ENCODE measurements at places on chromosomes 6 and 20. TPM values are rescaled to one million over a fixed set of nuclear protein-coding genes. Genes with fewer than 3 reads are reported as not detected.

- DNase-seq, result no peak
These were observed at the start of gene HLA-DPA1 for GRCh38 chr6:33073431-33073871. HLA-DPA1 (minus strand) TSS chr6:33073649.

DNA sequence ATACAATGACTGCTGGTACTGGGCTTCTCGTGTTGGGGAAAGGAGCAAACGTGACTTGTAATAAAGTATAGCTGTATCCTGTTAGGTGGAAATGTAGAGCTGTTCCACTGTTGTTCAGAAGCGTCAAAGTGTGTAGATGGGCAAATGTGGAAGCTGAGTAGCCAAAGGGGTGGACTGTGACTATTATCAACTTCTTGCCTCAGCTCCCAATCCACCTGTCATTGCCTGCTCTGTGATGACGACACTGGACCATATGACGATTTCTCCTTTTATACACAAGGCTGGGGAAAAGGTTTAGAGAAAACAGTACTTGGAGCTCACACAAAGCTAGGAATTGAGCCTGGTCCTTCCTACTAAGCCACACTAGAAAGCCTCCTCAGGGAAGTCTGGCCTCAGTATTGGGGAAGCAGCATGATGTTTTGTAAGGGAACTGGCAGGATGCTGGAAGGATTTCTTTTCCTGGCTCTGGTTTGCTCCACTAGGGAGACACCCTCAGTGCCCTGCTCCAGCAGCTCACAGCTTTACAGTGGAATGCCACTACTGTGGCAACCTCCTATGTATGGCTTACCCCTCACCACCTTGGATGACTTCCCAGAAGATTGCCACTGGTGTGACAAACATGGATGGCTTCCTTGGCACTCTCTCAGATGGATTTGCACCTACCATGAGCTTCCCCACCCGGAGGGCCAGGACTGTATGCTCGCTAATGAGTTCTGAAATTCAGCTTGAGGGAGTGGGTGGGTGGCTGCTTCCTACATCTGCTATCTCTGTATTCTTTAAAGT is 20.0 kb downstream of the CD164 start:
- no peak for DNase-seq

DNA sequence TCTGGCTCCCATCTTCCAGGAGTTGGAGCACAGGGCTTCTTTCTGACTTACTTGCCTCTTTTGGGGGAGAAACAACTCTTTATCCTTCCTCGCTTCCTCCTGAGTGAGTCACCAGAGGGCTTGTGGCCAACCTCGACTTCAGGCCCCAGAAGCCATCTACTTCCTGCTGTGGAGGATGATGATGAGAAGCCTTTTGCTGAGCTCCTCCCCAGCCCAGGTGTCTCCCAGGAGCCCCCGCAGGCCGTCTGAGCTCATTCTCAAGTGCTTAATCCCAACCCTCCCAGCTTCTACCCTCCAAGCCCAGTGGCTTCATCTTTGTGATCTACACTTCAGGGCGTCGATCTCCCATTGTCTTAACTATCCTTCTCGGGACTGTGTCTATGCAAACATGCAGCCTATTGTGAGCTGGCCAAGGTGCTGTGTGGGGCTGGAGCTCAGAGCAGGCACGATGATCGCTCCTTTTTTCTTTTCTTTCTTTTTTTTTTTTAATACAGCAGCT is 27.9 kb downstream of the SDCBP2 start:
- no peak for DNase-seq

- DNase-seq, result no peak
These were observed 192.6 kb upstream of the CST7 start for GRCh38 chr20:24756292-24757025.

DNA sequence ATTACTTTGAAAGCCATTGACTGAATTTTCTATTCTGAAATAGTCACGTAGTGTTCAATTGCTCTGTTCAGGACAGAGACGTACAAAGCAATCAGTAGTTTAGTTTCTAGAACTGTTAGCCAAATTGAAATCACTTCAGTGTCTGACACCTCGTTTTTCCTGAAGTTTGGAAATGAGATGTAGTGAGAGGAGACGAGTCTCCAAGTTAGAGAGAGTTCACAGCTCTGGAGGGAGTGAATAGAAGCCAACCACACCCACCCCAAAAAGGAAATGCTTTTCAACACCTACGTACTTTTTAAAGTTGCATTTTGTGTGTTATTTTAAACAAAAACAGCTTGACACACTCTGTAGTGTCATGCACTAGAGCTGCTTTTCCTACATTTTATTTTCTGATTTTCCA is 296.0 kb downstream of the ADGRG6 start:
- no peak for DNase-seq

RAD21L1 gene
- not detected for polyA plus RNA-seq

AURKA gene
- polyA plus RNA-seq, result 20.0 TPM

Measured in renal cortex interstitium (tissue), 15 donors.